Central memory CD8-positive, alpha-beta T cell (primary cell): ENCODE measurements at places on chromosomes 3 and 15.

GRCh38 chr15:79035111-79035601 is 55.4 kb downstream of the RASGRF1 start:
- DNase-seq: no peak

GRCh38 chr3:128489927-128490649 is 2.9 kb downstream of the GATA2 start:
- DNase-seq: no peak

GRCh38 chr3:65886391-65886790 is 152.3 kb downstream of the MAGI1 start:
- DNase-seq: no peak

- DNase-seq: no peak
Measured at GRCh38 chr3:176514297-176514696, 683.0 kb downstream of the TBL1XR1 start.

DNA sequence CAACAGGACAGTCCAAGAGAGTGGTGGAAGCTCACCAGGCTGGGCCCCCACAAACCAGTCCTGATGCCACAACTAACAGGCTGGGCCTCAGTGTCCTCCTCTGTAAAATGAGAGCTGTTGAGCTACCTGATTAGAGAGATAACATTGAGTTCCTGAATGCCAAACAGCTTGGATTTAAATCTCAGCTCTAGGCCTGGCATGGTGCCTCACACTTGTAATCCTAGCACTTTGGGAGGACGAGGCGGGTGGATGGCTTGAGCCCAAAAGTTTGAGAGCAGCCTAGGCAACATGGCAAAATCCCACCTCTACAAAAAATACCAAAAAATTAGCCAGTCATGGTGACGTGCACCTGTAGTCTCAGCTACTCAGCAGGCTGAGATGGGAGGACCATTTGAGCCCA is 20.1 kb upstream of the TMCC1 start:
- no peak for DNase-seq

GRCh38 chr3:74539876-74540275 is 74.6 kb downstream of the CNTN3 start:
- no peak for DNase-seq
